ENCODE measurements at places on chromosomes 1 and 21. TPM values are rescaled to one million over a fixed set of nuclear protein-coding genes. Genes with fewer than 3 reads are reported as not detected.

The GPR52 gene
- not detected for polyA plus RNA-seq

The NOC2L gene
- 157 TPM for polyA plus RNA-seq

The CATSPERE gene
- polyA plus RNA-seq = 0.17 TPM

The RGS5 gene
- 1.7 TPM for polyA plus RNA-seq

The EPHA2 gene
- polyA plus RNA-seq = 0.70 TPM

The CCDC181 gene
- polyA plus RNA-seq = not detected

DNA sequence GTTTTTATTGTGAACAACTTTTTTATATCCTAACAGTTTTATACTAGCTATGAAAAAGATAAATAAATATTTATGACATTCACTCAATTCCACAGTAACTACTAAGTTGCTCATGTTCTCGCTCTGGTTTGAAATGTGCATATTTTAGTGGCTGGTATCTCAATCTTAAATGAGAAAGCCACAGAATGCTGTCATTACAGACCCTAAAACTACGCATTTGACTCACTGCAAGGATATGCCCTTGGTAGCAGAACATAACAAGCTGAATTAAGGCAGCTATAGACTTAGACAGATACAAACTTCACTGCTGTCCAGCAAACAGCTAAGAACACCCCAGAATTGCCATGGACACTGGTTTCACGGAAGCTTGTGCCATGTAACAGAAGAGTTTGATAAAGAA lies 19.0 kb downstream of the DAB1 start:
- DNase-seq = no peak
- no peak overlapping the region for H3K27ac ChIP-seq
- H3K36me3 ChIP-seq = no peaks in the 10 kb centered on the region
- H3K27me3 ChIP-seq = no peaks in the 10 kb centered on the region

- peaks cover 5% of the 10 kb centered on the region for H3K4me1 ChIP-seq
- H3K27me3 ChIP-seq = no peaks in the 10 kb centered on the region
- DNase-seq = no peak
Measured at GRCh38 chr1:110916669-110917306, 43.8 kb downstream of the CD53 start.

DNA sequence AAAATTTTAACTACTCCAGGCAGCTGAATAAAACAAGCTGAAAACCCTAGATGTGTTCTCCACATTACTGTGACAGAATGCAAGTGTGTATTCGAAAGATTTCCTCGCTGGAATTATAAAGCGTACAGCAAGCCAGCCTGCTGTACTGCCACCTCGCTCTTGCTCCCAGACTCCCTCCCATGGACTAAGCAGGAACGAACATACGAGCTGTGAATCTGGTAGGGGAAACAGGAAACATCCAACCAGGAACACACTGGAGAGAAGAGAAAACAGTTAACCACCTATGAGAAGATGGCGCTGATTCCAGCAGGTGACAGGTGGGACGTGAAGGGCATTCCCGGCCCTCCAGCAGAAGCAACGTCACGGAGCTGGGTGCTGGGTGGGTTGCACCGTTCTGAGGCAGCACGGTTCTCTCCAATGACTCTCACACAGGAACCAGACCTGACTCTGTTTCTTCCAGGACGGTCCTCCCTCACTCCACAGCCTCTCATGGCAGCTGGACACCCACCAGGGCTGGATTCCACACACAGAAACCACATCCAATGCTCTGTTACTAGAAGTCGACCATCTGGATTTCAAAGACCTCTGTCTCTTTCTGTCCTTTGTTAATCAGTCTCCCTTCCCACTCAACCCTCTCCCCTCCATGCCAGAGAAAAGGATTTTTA lies 219.2 kb downstream of the RERE start:
- no peak overlapping the region for H3K27ac ChIP-seq
- no peak for DNase-seq
- no peak overlapping the region for H3K4me3 ChIP-seq
- peaks cover 15% of the 10 kb centered on the region for H3K4me1 ChIP-seq

DNA sequence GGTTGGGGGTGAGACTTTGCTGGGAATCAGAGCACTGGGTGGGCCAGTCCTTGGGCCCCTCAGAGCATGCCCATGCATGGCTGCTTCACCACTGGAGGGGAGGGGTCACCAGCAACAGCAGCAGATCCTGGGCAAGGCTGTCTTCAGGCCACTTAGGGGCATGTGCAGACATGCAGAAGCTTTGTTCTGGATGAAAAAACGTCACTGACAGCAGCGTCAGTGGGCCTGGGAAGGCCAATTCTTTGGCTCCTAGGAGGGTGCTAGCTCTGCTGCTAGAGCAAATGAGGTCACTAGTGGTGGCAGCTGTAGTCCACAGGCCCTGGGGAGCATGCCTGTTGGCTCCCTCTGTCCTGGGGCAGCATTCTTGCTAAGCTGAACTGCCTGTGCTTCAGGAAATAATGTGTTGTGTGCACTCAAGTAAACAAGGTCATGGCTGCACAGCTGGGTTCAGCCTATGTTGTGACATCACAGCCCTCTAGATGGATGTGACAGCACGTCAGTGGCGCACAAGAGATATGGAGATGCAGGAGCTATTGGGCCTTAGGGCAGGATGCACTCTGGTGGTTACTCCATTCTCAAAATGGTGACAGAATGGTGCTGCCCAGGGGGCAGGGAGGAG lies 27.0 kb downstream of the ZC3H11B start:
- H3K27me3 ChIP-seq = no peaks in the 10 kb centered on the region
- no peaks in the 10 kb centered on the region for H3K36me3 ChIP-seq
- H3K4me1 ChIP-seq = peaks cover 9% of the 10 kb centered on the region
- no peak for DNase-seq

GRCh38 chr1:151638812-151639211 lies 27.0 kb downstream of the SNX27 start:
- no peaks in the 10 kb centered on the region for H3K36me3 ChIP-seq
- H3K4me1 ChIP-seq = peaks cover 26% of the 10 kb centered on the region
- H3K27ac ChIP-seq = peak overlapping the region; percentile 60
- no peaks in the 10 kb centered on the region for H3K27me3 ChIP-seq

DNA sequence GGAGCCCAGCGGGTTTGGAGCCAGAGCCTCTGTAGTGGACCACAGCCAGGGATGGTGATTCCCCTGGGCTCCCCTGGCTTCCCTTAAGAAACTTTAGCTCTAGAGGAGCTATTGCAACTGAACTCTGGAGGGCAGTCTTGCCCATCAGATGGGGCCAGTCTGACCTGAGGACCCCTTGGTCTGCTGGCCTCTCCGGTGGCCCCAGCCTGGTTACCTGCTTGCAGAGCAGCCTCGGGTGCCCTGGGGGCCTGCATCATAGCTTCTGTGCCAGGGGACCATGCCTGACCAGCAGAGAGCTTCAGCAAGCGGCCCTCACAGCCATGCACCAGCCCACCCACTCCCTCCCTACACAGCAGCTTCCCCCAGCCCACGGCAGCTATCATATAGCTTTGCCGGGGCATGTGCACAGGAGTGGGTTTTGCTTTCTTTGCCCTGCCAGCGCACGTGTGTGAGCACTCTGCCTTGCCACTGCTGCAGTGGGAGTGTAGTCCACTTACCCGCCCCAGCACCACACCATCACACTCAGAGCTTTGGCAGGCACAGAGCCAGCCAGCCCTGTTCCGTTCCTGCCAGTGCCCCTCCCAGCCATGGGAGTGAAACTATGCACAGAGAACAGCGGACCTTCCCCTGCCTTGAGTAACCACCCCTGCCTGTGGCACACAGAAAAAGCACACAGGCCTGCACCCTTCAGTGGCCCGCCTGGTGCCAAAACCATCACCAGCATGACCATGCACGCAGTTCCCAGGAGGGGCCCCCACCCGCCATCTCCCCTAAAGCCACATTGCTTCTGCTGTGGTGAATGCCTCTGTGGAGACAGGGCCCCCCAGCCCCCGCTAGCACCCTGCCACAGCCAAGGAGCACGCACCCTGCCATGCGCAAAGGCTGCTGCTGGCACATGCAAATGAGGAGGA lies 442.9 kb upstream of the NEGR1 start:
- no peak overlapping the region for H3K4me3 ChIP-seq
- no peaks in the 10 kb centered on the region for H3K27me3 ChIP-seq
- no peaks in the 10 kb centered on the region for H3K4me1 ChIP-seq
- H3K36me3 ChIP-seq = no peaks in the 10 kb centered on the region
- no peak for DNase-seq

DNA sequence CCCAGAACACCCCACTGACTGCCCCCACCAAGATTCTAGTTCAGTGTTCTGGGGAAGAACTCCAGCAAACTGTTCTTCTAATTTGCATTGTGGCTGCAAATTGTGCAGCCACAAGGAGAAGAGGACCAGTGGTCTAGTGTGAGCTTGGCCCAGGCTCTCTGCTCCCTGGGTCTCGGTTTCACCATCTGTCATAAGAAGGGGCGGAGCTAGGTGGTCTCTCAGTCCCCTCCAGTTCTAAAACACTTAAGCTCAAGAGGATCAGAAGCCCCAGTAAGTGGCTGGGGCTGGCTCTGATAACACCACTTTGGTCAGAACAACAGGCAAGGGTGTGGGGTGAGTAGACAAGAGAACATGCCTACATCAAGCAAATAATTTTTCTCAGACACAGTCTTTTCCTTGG lies 99.9 kb downstream of the BEND5 start:
- no peak overlapping the region for H3K27ac ChIP-seq
- no peaks in the 10 kb centered on the region for H3K4me1 ChIP-seq
- no peaks in the 10 kb centered on the region for H3K27me3 ChIP-seq
- no peak overlapping the region for H3K4me3 ChIP-seq
- no peaks in the 10 kb centered on the region for H3K36me3 ChIP-seq
- no peak for DNase-seq

GRCh38 chr1:181175356-181175910 lies 86.9 kb downstream of the IER5 start:
- no peak for DNase-seq
- H3K27ac ChIP-seq = no peak overlapping the region
- no peaks in the 10 kb centered on the region for H3K27me3 ChIP-seq
- no peak overlapping the region for H3K4me3 ChIP-seq
- H3K36me3 ChIP-seq = no peaks in the 10 kb centered on the region

GRCh38 chr1:186194107-186194756 lies 180.8 kb downstream of the TPR start:
- H3K27ac ChIP-seq = no peak overlapping the region
- no peak overlapping the region for H3K4me3 ChIP-seq
- no peaks in the 10 kb centered on the region for H3K36me3 ChIP-seq
- 0 out of 2 replicates have a peak, but pooled peaks cover 2% of the 10 kb centered on the region for H3K27me3 ChIP-seq
- 0 out of 2 replicates have a peak, but pooled peaks cover 3% of the 10 kb centered on the region for H3K4me1 ChIP-seq

DNA sequence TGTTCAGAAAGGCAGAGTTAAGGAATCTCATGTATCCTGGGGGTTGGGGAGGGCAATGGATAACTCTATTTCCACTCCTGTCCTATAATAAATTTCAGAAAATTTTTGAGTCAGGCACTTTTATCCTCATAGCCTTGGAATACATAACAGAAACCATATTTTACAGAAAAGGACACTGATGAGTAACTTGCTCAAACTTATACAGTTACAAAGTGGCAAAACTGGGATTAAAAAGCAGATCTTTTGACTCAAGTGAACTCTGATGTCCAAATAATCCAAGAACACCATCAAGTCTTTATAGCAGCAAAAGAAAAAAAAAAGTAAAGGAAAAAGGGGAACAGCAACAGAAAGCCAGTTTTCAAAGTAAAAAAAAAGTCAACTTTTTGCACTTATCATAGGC lies 36.9 kb downstream of the PHC2 start:
- H3K4me1 ChIP-seq = peaks cover 12% of the 10 kb centered on the region
- H3K27ac ChIP-seq = no peak overlapping the region
- DNase-seq = no peak
- no peaks in the 10 kb centered on the region for H3K36me3 ChIP-seq

GRCh38 chr1:186754542-186755145 lies 74.1 kb upstream of the PLA2G4A start:
- no peaks in the 10 kb centered on the region for H3K27me3 ChIP-seq
- DNase-seq = no peak
- no peaks in the 10 kb centered on the region for H3K4me1 ChIP-seq

- no peak for DNase-seq
- H3K4me3 ChIP-seq = no peak overlapping the region
- H3K36me3 ChIP-seq = no peaks in the 10 kb centered on the region
- no peaks in the 10 kb centered on the region for H3K27me3 ChIP-seq
- H3K4me1 ChIP-seq = peaks cover 48% of the 10 kb centered on the region
Measured at GRCh38 chr1:7401814-7402547, 369.1 kb upstream of the VAMP3 start.

DNA sequence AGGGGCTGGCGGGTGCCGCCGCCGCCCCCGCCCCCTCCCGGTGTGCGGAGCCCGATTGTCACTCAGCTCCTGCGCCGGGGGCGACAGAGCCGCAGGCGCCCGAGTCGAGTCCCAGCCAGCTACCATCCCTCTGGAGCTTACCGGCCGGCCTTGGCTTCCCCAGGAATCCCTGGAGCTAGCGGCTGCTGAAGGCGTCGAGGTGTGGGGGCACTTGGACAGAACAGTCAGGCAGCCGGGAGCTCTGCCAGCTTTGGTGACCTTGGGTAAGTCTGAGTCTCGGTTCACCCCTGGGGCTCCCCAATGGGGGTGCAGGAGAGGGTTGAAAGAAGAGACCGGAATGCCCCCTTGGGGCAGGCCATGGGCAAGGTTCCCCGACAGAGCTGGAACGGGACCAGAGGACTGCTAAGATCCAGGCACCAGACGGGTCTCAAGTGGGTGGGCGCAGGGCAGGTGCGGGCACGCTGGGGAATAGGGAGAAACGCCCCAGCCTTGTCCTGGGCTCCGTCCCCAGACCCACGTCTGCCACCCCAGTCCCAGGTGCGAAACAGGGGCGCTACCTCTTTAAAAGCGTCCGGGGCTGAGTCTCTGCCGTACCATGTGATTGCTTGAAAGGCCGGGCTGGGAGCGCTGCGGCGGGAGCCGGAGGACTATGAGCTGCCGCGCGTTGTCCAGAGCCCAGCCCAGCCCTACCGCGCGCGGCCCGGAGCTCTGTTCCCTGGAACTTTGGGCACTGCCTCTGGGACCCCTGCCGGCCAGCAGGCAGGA lies at the start of gene ADORA1:
Gene ADORA1 (plus strand): TSS at position 61 of the 765 bp plus-strand sequence. CDS start 1,116 bp downstream, outside the sequence.
- DNase-seq = no peak
- no peak within 1 kb of the TSS for H3K4me3 ChIP-seq

- no peak for DNase-seq
- no peaks in the 10 kb centered on the region for H3K4me1 ChIP-seq
- no peaks in the 10 kb centered on the region for H3K36me3 ChIP-seq
- H3K27me3 ChIP-seq = no peaks in the 10 kb centered on the region
Measured at GRCh38 chr1:9473032-9473807, 66.0 kb upstream of the SLC25A33 start.

Measured in GM12878 (cell line).